ENCODE measurements at places on chromosomes 6 and 20.
A peak's percentile ranks its signal among the peaks of the same experiment; 100 is the strongest.

DNA sequence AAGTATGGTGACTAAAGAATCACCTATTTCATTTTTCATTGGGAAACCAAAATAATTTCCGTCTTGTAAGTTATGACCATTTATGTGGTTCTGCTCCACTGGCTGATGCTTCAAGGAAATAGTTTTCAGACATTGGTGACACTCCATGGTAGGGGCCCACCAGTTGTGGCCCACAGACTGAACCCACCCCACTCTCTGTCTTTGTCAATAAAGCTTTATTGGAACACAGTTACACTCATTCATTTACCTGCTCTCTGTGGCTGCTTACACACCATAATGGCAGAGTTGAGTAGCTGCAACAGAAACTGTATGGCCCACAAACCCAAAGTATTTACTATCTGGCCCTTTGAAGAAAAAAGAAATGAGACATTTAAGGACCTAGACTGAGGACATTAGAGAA, 78.5 kb downstream of the TBC1D7 start:
- no peak for DNase-seq

- peak; percentile 43 for DNase-seq
Observed at GRCh38 chr6:45736134-45736533, 279.5 kb downstream of the CLIC5 start.

DNA sequence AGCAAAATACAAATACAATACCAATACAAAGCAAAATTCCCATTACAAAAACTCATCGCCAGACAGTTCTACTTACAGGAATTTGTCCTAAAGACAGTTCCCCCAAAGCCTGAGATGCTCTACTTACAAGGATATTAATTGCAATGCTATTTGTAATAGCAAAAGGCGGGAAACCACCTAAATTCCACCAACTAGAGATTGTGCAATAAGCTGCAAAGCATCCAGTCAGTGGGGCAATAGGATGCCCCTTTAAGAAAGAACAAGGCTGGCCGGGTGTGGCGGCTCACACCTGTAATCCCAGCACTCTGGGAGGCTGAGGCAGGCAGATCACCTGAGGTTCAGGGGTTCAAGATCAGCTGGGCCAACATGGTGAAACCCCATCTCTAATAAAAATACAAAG, 39.1 kb downstream of the FAM209B start:
- no peak for DNase-seq

GRCh38 chr6:98843271-98844243, 9.2 kb downstream of the POU3F2 start:
- no peak for DNase-seq

DNA sequence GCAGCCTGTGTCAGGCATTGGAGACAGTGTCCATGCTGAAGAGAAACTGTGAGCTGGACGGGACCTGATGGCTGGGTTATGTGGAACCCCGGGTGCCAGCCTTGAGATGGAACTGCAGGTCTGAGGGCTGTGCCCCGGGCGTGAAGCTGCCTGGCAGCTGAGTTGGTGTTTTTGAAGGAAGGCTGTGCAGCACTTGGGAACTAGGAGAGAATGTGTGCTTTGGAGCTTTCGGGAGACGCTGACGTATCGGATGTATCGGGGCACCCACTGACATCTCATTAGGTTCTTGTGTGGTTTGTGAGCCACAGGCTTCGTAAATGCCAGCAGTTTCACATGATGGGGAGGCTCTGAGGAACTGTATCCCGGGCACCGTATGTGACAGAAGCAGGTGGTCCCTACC, 2.2 kb downstream of the DLGAP4 start:
- no peak for DNase-seq

- no peak for DNase-seq
Observed at GRCh38 chr6:150024646-150025155, 631 bp downstream of the RAET1L start.

DNA sequence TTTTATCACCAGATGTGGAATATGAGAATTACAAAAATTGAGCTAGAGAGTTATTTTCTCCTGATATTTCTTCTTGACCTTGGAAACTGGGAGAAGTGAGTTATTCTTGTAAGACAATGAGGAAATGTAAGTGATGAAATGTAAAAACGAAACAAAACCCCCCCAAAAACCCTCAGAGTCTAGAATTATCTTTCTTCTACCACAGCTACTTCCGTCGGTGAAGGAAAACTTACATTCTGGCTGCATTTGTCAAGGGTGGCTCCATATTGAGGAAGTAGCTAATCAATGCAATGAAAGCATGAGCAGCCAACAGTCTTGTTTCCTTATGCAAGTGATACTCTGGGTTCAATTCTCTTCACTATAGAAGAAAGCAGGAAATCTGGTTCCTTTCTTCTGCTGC, 661.7 kb upstream of the CITED2 start:
- DNase-seq: no peak

DNA sequence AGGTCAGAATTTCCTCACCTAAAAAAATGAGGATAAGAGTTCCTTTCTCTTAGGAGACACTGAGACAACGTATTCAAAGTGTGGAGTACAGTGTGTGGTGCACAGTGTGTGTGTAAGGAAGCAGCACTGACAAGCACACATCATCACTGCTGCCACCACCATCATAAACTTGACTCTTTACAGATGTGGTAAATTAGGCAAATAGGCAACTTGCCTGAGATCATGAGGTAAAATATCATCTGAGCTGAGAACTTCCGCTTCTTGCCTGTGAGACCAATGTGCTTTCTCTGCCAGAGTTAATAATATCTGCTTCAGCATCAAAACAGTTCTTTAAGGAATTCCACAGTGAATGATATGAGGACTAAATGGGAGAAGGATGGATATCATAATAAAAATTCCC, 52.7 kb downstream of the LYRM4 start:
- no peak for DNase-seq

- DNase-seq: no peak
Observed at GRCh38 chr20:54694516-54694915, 219.1 kb downstream of the DOK5 start.

DNA sequence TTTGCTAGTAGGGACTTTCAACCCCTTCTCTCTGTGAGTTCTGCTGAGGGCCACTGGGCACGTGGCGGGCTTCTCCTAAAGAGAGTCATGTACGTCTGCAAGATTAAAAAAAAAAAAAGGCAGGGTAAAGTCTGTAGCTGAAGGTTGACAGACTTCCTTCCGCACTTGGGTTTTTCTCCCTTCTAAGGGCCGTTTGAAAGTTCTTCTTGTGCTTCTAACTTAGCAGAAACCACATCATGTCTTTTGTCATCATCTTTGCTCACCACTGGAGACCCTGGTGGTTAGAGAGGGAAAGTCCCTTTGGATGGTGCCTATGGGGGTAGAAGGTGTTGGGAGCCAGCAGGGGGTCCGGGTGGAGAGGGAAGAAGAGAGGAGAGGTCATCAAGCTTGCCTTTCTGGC, 31.4 kb downstream of the PRDM1 start:
- peak; percentile 69 for DNase-seq

- no peak for DNase-seq
Observed at GRCh38 chr20:50126662-50127061, 13.7 kb upstream of the UBE2V1 start.

DNA sequence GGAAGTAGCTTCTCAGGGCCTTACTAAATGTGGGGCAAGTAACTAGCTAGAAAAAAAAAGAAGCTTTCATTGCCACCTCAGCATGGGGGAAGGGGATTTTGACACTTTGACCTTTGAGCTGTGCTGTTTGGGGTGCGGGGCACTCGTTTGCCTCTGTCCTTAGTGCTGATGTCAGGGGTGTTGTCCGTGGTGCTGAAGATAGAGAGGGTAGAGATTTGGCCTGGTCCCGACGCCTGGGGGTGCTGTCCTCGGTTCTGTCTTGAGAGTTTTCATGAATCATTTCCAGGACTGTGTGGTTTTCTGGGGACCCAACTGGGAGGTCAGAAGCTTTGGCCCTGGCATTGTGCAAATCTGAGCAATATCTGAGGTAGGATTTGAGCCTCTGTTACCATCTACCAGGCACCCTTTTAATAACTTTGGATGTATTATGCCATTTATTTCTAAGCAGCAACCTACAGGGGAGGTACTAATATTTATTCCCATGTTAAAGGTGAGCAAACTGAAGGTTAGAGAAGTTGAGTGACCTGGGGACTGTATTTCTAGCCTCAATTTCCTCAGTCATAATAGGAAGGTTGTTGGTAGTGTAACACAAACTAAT, 78.0 kb downstream of the DLGAP4 start:
- peak; percentile 66 for DNase-seq

DNA sequence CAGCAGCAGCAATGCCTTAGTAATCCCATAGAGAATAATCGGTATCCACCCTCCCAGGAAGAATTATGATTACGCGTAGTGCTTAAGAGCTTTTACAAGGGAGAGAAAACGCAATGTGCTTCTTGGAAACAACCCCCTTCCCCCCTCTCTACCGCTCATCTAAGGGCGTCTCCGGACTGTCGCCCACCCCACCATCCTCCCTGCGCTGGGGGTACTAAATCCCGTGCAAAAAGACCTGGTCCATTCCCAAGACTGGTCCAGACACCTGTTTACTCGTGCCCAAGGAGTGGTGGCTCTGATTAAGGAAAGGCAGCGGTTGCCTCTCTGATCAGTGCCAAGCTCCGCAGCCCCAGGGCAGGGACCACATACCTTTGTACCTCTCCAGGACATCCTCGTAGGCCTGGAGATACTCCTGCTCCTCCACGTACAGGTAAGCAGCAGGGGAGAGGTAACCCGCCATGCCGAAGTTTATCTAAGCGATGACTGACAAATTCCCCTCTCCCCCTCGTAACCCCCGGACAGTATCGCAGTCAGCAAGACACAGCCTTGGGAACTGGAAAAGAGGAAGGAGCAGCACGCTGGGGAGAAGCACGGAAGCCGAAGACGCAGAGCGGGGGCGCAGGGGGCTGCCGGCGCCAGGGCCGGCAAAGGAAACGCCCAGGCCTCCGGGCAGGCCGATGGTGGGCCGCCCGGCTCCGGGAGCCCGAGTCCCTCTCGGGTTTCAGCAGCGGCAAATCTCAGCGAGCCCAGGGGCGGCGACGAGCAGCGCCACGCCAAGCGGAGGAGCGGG, 112.0 kb upstream of the BEND6 start:
- peak; percentile 11 for DNase-seq
